ENCODE measurements at places on chromosomes 6 and 20.

DNA sequence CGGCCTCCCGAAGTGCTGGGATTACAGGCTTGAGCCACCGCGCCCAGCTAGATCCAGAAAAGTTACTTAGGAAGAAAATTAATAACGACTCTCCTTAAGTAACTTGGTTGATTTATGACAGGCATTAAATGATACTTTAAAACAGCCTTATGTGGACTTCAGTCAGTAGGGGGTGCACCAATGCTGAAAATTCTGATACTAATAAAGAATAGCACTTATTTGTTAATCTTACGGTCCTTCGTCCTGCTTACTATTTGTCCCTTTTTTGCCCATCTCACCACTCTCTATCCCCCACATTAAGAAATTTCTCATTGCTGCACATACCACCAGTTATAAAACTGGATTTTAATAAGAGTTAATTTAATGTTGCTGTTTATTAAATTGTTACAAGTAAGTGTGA, 12.7 kb upstream of the PRELID3B start:
- no peak for DNase-seq

DNA sequence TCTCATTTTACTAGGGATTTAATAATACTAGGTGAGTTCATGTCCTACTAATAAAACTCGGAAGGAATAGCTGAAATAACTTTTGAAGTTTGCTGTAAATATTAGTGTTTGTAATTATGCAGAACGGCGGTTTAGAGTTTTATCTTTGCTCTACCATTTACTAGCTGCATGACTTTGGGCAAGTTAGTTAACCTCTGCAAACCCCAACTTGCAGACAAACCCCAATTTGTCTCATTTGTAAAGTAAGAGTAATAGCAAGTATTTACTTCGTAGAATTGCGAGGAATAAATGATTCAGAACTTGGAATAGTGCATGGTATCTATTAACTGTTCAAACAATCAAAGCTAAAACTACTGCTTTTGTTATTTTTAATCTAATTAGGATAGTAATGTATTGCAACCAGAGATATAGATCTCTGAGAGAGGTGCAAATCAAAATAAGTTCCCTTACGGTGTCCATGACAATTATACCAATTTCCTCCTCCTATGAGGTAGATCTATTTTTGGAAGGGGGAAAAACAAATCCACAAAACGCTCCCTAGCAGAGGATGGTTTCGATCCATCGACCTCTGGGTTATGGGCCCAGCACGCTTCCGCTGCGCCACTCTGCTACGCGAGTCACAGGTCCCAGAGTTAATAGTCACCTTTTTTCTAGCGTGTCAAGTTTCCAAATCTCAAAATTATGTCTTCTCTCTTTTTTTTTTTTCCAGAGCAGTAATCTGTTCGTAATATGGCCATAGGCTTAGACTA, 35.1 kb upstream of the BTN3A2 start:
- DNase-seq = peak; percentile 53

GRCh38 chr6:15569035-15569995, 93.5 kb downstream of the DTNBP1 start:
- DNase-seq = no peak

DNA sequence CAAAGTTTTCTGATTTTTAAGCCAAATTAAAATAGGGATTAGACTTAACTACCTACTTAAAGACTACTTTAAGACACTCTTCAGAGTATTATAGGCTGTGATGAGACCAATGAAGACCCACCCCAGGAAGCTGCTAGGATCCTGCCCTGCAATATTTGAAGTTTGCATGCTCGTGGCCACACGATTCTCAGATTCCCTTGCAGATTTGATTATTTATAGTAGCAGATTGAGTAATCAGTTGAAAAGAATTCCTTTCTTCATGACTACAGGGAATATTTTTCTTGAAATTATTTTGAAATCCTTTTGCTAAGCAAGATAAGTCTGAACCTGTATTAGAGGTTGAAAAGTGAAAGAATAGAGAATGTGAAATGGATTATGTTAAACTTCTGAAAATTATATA, 122.3 kb downstream of the B3GAT2 start:
- no peak for DNase-seq

DNA sequence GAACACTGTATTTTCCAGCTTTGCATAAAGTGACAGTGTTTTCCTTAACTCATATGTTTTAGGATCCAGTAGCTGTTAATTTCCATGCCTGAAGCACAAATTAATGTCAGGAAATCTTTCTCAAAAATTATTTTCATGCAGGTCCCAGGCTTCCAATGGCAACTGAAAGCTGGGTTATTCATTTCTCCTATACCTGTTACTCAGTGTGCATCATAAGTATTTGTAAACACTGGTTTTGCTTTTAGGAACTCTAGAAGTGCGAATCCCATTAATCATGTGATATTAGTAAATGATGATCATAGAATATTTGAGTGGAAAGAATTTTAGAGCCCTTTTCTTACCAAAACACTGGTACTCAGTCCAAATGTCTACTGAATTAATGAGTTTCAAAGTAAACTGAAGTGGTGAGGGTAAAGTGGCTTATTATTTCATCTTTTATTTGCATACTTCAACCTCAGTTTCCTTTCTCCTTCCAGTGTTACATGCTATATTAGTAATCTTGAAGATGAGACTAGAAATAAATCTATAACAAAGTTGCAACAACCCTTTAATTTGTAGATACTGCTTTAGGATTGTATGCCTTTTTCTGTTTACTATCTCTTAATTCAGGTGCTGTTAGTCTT, 124.0 kb downstream of the ZFAND3 start:
- DNase-seq = no peak

- no peak for DNase-seq
These were observed 27.1 kb downstream of the RIPOR2 start for GRCh38 chr6:24908650-24909035.

- peak; percentile 22 for DNase-seq
These were observed 177.2 kb upstream of the TAB2 start for GRCh38 chr6:149140137-149140909.

- DNase-seq = no peak
These were observed 36.4 kb downstream of the CEP250 start for GRCh38 chr20:35491823-35492222.

- no peak for DNase-seq
These were observed 72.4 kb upstream of the KIF25 start for GRCh38 chr6:167925026-167925425.

- DNase-seq = no peak
These were observed 1152.0 kb downstream of the HACE1 start for GRCh38 chr6:103707596-103708325.

DNA sequence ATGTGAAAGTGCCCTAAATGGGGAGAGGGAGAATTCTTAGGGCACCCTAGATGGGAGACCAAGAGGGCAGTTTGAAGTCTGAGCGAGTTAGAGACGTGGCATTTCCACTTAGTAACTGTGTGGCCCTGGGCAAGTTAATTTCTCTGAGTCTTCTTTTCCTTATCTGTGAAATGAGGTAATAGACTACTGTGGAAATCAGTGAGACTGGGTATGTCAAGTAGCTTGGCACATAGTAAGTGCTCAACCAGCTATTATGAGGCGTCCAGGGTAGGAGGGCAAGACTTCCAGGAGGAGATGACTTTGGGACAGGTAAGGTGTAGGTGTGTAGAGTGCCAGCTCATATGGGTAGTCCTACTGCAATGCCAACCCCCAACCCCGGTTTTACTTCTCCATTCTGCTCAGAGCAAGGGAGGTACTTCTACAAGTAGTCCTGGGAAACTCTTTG, 770 bp downstream of the KIF3B start:
- no peak for DNase-seq

- no peak for DNase-seq
These were observed 53.1 kb downstream of the PREX1 start for GRCh38 chr20:48774696-48775095.

- no peak for DNase-seq
These were observed 36.1 kb upstream of the NAA20 start for GRCh38 chr20:19981031-19981451.

DNA sequence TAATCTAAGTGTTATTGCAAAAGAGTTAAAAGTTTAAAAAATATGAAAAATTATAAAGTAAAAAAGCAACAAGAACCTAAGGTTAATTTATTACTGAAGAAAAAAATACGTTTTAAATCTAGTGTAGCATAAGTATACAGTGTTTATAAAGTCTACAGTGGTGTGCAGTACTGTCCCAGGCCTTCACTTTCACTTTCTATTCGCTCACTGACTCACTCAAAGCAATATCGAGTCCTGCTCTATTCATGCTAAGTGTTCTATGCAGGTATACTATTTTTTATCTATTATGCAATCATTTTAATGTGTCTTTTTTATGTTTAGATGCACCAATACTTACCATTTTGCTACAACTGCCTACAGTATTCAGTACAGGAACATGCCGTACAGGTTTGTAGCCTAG, 113.0 kb downstream of the MANEA start:
- DNase-seq = no peak

- no peak for DNase-seq
These were observed 1.1 kb downstream of the SLC44A4 start for GRCh38 chr6:31877651-31878161.

Measured in stimulated activated CD4-positive, alpha-beta T cell treated with anti-CD3 and anti-CD28 coated beads, Interleukin-1b, Interleukin-23, amount 100 ng/mL, for 24 hours (primary cell).